BJ (cell line): ENCODE measurements at places on chromosomes 12 and 14.

DNA sequence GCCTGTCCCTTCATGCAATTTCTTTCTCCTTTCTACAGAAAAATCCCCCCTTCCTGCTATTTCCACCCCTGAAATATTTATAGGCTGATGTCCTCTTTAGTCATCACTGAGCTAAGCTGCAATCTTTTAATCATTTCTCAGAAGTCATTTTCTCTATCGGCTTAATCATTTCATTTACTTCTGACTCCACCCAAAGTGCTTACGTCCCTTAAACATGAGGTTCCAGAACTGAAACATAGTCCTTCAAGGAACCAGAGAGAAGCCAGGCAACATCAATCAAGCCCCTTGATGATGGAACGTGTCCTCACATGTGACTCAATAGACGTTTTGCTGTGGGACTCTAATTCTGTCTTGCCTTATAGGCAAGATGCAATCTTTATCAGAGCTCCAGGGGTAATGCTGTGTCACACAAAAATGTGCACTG, 148.7 kb upstream of the KRR1 start:
- DNase-seq = peak; percentile 43

DNA sequence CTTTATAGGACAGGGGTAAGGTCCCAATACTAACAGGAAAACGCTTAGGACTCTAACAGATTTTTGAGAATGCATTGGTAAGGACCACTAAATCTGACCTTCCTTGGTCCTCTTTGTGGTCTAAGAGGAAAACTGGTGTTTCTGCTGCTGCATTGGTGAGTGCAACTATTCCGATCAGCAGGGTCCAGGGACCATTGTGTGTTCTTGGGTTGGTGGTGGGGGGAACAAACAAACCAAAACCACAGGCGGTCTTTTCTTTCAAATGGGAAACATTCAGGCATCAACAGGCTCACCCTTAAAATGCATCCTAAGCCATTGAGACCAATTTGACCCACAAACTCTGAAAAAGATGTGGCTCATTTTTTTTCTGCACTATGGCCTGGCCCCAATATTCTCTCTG, 20.7 kb downstream of the EPYC start:
- no peak for DNase-seq

- no peak for DNase-seq
Observed at GRCh38 chr12:42987216-42987650, 397.7 kb upstream of the PRICKLE1 start.

DNA sequence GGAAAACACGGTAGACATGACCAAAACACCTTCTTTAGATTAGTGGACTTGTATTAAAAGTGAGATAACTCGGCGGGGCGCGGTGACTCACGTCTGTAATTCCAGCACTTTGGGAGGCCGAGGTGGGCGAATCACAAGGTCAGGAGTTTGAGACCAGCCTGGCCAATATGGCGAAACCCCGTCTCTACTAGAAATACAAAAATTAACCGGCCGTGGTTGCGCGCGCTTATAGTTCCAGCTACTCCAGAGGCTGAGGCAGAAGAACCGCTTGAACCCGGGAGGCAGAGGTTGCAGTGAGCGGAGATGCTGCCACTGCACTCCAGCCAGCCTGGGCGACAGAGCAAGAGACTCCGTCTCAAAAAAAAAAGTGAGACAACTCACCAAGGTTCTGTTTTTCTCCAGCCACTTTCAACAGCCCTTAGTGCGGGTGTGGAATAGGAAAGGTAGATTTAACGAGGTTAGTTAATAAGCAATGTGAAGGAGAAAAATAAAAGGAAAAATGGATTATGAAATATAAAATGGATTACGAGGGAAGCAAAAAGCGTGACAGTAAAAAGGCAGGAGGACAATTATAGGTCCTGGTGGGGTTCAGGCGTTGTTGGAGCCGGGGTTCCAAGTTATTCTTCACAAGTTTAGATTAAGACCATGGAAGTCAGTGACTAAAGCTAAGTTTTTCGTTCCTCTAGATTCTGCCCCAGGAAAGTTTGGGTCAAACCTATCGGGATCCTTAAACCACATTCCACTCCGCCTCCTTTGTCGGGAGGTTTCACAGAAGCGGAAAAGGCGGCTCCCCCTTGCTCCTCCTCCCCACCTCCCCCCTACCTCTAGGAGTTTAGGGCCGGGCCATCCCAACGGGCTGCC, 534 bp downstream of the PPP2R3C start:
- DNase-seq = no peak

- no peak for DNase-seq
Observed at GRCh38 chr12:95591731-95592130, 40.5 kb upstream of the USP44 start.

- DNase-seq = no peak
Observed at GRCh38 chr12:76074701-76075336, 9.7 kb downstream of the NAP1L1 start.

DNA sequence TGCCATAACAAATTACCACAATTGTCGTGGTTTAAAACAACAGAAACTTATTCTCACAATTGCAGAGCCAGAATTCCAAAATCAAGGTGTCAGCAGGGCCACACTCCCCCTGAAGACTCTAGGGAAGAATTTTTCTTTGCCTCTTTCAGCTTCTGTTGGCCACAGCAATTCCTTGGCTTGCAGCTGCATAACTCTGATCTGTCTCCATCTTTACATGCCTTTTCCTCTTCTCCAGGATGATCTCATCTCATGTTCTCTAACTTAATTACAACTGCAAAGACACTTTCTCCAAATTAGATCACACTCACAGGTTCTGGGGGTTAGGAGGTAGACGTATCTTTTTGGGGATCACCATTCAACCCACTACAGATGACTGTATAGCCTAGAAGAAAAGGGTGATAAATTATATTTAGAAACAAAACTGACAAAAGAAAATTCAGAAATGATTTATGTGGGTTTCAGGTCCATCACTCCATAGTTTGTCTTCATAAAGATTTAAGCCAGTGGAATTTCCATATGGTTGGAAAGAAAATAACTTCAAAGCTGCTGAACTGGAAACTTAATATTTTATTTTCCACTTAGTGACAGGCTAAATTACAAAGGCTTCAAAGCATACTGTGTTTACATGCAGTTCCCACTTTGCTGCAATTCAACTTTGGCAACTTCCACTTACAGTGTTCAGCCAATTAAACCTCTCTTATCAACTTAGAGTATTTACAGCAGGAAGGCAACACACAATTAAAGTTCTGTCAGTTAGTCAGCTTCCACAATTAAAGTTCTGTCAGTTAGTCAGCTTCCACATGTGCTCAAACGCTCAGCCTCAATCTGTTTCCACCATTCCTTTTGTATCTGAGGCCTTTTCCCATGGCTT, 213.3 kb downstream of the EPS8 start:
- DNase-seq = no peak
